ENCODE measurements at places on chromosomes 6 and 20.

DNA sequence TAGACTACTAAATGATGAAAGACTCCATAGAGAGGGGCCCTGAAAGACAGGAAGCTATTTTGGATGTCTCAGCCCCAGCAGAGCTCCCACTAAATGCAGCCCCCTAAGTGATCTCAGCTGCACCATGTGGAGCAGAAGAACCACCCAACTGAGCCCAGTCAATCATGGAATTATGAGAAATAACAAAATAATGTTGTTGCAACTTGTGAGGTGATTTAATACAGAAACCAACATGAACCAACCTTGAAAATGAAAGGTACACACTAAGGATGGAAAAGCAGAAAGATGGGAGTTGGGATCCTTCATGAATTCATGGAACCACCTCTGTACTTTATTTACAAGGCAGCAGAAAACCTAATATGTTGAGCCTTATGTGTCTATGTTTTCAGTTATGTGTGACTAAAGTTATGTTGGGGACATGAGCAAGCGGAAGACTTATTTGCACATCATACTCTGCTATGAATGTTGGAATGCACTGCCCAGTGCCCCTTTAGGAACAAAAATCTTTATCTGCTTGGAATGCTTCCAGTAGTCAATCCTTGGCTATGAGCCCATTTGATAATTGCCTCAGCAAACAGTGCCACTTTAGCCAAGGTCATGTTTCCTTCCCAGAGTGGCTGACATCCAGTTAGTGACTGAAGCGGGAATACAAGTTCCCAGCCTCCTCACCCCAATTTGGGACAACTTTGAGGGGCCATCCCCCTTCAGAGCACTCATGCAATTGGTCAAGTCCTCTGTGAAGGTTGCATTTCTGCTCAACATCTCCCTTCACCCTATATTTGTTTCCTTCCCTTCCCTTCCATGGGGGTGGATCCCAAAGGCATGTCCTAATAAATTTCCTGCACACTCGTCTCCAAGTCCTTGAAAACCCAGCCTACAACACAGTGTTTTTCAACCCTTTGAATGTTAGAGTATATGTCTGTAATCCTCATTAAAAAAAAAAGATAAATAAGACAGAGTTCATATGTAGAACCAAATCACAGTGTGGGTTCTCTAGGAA is 18.4 kb downstream of the TP53RK start:
- DNase-seq = no peak

DNA sequence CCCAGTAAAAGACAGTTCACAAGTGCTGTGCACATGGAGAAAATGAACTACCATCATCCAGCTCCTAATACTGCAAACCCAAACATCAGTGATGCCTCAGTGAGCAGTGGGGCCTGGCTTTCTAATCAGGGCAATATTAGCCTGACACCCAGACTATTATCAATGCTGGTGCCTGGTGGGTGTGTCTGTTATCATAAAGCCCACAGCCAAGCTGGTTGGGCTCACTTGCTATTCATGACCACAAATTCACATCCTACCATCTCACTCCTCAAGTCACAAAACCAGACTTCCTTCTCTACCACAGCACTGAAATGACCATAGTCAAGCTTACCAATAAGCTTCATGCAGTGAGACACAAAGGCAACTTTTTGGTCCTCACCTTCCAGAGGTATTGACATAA is 180.8 kb upstream of the PLN start:
- no peak for DNase-seq

GRCh38 chr20:38551056-38551626 is 29.9 kb upstream of the ADIG start:
- no peak for DNase-seq

GRCh38 chr6:74420221-74420620 is 724.2 kb downstream of the CD109 start:
- DNase-seq = no peak

DNA sequence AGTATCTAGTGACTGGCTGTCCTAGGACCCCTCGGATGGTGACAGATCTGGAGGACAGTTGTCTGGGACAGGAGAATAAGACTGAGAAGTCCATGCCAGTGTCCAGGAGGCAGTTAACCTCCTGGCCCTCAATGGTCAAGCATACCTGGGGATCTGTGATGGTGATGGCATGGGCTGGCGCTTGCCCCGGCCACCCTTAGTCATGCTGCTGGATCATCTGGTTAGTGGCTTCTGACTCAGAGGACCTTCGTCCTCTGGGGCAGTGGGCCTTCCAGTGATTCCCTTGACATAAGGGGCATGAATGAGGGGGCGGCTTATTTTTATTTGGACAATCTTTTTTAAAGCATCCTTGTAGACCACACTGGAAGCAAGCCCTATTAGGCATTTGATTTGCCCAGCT is 24.0 kb upstream of the SF3B5 start:
- DNase-seq = no peak

DNA sequence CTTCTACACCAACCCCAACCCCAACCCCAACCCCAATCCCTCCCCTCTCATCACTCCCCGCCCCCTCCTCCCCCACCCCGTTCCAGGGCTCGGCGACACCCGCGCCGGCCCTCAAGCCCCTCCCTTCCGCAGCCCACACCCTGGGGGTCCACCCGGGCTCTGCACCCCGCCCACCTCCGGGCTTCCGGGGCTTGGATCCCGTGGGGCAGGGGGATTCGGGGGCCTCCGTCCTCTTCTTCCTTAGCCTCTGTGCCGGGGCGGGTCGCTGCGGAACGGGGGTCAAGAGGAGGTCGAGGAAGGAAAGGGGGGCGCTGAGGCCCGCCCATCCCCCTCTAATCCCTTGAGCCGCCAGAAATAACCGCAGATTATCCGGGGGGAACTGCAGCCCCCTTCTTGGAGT is 690 bp downstream of the TULP1 start:
- no peak for DNase-seq

Data from stimulated activated CD8-positive, alpha-beta memory T cell treated with anti-CD3 and anti-CD28 coated beads, Interleukin-4, amount 100 ng/mL, for 4 hours (primary cell).